Cortex of kidney (tissue), 1 donor: ENCODE measurements at places on chromosomes 1 and 21.

DNA sequence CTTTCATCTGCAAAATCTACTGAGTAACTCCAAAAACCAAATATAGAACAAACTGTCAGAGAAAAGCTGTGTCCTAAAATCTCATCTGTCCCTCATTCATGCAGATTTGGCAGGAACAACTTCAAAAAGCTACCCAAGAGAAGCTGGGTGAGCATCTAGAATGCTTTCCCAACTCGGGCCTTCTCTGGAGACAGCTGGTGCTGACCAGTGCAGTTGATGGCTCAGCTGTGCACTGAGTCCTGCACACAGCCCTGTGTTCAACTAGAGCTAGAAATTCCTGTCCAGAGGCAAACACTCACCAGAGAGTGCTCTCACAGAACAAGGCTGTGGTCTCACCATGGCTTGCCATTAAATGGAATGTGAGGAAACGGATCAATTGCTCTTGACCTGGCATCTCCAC is 202.8 kb downstream of the ASTN1 start:
- no peak for DNase-seq

DNA sequence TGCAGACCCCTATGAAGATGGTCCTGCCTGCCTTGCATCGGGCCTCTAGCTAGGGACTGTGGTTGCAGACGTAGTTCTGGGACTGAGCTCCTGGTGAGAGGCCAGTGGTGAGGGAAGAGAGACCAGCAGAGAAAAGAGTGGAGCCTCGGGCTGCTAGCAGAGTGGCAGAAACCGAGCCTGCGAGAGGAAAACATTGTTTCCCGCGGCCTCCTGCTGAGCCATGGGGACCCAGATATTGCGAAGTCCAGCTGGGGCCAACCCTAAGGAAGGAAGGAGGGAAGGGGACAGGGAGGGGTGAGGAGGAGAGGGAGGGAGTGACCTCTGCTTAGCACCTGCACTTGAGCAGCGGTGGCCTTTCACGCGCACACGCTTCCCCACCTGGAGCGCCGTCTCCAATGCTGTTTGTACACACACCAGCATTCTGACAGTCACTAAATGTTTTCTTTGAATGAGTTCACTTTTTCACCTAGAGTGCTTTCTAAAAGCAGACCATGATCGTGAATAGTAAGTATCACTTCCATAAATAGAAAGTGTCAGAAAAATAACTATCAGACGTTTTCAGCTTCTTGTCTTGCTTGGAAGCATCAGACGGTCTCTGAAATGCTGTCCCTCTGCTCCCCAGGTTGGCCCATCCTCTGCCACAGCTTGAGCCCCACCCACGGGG is 2.5 kb upstream of the FNDC10 start:
- no peak for DNase-seq

GRCh38 chr1:150566589-150567340 is 12.6 kb downstream of the MCL1 start:
- no peak for DNase-seq

- DNase-seq = no peak
Observed at GRCh38 chr1:154657556-154657955, 49.6 kb upstream of the ADAR start.

GRCh38 chr1:72111662-72112061 is 170.7 kb downstream of the NEGR1 start:
- no peak for DNase-seq

DNA sequence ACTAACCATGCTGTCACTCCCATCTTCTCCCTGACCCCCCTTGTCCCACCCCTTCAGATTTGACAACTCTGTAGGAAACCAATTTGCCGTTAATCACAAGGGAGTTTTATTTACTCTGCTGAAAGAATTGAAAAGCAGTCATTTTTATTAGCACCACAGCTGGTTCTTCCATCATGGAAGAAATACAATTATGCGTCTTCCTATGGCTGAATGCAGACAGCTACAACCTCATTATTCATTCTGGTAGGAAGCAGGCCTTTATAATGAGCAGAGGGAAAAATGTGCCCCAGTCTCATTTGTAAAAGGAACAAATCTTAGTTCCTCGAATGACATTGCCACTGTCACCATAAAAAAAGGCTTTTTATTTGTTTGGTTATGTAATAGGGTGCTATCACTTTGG is 35.2 kb downstream of the JUN start:
- DNase-seq = no peak

- DNase-seq = no peak
Observed at GRCh38 chr21:27673581-27673980, 706.7 kb upstream of the ADAMTS5 start.

- DNase-seq = no peak
Observed at GRCh38 chr21:35265170-35265877, 216.2 kb upstream of the RUNX1 start.

GRCh38 chr1:83800066-83800465 is 198.9 kb downstream of the TTLL7 start:
- no peak for DNase-seq

- no peak for DNase-seq
Observed at GRCh38 chr1:11157394-11157793, 31.8 kb upstream of the ANGPTL7 start.

- no peak for DNase-seq
Observed at GRCh38 chr1:22930240-22930912, 42.3 kb downstream of the LACTBL1 start.

DNA sequence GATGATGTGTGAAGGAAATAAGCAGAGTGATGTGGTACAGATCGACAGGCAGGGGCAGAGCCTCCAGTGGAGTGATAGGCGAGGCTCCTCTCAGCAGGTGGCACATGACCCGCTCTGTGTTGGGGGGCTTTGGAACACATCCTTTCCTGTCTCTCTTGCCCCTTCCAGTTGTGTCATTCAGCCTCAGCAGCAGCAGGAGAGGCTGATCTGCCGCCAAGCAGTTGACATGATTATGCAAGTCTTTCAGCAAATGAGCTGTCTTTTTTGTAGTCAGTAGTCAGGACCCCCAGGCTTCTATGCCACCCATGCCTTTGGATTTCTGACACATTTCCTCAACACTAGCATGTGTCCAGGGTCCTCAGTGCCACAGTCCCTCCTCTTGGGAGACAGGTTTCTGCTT is 307.1 kb upstream of the C1orf174 start:
- DNase-seq = no peak

DNA sequence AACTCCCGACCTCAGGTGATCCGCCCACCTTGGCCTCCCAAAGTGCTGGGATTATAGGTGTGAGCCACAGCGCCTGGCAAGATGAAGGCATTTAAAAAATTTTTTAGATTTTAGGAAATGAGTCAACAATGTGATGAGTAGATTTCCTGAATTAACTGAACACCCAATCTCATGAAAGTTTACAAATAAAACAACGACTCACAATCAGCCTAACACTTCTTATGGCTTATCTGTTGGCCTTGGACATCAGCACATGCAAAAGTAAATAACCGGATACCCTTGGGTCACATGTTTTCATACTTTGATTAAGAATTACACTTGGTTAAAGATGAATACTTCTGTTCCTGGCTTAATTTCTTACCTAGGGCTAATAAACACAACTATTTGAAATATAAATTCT is 3.0 kb downstream of the GNG12 start:
- no peak for DNase-seq

- no peak for DNase-seq
Observed at GRCh38 chr1:155334962-155335361, 14.3 kb downstream of the RUSC1 start.
